ENCODE measurements at places on chromosomes 1 and 21.

GRCh38 chr21:44982558-44983250, 42.9 kb downstream of the SLX9 start:
- DNase-seq, result no peak

DNA sequence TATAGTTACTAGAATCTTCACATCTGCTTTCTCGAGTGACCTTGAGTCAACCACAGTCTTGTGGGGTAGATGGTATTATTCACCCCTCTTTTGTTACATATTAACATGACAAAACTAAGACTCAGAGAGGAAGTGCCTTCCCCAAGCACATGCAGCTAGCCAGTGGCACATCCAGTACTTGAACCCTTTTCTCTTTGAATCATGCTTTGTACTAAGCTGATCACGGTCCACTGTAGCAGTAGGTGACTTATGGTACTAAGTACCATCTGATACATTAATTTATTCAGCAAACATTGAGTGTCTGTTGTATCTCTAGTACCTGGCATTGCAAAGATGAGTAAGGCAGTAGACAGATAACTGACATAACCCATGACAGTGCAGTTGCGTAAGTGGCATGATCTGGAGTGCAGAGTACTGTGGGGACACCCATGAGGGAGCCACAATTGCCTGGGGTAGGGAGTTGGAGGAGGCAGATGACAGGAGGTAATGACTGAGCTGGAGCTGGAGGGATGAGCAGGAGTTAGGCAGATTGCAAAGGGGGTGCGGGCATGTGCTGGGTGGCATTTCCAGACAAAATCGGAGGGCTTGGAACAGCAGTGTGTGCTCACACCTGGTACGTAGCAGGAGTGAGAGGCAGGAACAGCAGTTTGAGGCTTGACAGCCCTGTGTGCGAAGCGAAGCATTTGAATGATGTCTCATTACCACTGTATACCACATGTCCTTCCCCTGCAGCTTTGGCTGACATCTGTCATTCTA, 29.8 kb downstream of the UCK2 start:
- DNase-seq, result no peak

DNA sequence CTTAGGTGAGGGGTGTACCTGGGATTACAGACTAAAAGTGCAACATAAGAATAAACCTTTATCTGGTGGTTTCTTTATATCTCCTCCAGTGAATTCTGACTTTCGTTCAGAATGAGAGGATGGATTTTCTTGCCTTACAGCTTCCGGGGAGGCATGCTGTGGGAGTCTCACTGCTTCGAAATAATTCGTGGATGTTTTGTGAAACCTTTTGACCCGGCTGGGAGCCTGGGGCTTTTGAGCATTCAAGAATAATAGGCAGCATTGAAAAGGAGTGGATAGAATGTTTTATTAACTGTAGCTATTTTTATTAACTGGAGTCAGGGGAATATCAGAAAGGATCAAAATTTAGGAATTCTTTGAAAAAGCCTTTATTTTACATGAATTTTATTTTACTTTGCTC, 149.1 kb downstream of the RWDD3 start:
- DNase-seq, result no peak

DNA sequence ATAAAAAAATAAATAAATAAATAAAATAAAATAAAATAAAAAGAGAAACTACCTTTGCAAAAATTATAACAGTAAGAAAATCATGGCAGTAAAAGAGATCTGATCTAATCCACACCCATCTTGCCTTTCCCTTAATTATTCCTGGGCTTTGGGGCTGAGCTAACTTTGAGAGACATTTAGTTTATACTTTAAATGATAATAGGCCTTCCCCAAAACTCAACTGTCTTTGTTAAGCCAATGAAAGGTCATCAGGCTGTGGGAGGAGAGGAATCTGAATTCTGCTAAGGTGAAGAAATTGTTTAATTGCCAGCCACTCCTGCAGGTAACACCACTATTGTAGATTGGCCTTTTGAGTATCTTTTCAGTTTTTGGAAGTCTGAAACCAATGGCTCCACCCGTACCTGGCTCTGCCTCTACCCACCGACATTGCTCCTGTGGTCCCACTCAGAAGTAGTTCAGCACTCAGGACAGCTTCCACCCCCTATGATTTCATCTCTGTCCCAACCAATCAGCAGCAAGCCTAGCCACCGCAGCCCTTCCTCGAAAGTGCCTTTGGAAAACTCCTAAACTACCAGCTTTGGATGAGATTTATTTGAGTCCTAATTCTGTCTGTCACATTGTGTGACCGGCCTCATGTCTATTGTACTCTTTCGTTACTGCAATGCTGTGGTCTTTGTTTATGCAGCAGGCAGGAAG, 23.0 kb upstream of the PNRC2 start:
- DNase-seq, result no peak

- no peak for DNase-seq
These were observed 108.7 kb downstream of the RGL1 start for GRCh38 chr1:183913567-183913993.

- DNase-seq, result no peak
These were observed 65.5 kb upstream of the CR1L start for GRCh38 chr1:207579436-207579799.

GRCh38 chr1:9655836-9656235, 4.3 kb downstream of the PIK3CD start:
- DNase-seq, result no peak

- no peak for DNase-seq
These were observed 31.1 kb downstream of the EEIG2 start for GRCh38 chr1:108590957-108591356.

DNA sequence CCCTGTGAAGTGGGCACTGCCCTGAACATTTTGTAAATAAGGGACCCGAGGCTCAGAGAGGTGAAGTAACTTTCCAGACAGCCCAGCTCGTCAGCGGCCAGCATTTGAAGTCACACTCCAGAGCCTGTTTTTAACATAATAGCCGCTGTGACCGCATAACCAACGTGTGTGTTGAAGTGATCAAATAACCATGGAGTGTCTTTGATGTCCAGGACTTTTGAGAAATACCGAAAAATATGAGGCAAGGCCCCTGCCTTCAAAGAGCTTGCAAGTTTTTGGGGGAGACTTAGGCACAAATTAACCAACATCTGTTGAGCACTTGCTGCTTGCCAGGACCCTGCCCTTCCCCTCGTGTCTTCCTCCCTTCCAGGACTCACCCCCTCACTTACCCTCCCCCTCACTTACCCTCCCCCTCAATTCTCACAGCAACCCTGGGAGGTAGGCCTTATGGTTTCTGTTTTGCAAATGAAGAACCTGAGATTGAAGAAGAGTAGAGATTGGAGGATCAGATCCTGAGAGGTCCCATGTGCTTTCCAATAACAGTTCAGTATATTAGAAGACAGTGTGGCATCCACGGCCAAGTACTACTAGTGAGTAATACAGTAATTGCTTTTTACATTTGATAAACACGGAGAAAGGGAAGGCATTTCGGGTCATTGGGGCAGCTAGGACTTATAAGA, 1.3 kb upstream of the SLC16A1 start:
- DNase-seq, result peak; percentile 73

GRCh38 chr1:240737766-240738265, 125.9 kb upstream of the GREM2 start:
- no peak for DNase-seq

DNA sequence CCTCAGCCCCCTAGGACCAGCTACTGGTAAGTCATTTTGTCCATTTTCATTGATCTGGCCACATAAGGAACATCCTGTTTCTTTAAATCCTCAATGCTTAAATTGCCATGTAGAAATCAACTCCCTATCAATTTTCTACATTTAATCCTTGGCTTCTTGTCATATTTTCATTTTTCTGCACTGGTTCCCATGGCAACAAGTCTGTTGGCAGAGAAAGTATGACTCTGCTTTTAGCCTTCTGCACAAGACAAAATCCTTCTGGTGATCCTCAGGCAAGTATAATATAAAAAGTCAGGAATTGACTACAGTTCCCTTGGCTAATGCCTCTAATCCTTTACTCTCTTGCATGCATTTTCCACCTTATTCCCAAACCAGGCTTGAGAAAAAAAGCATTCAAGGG, 65.0 kb downstream of the LRRC40 start:
- DNase-seq, result no peak

DNA sequence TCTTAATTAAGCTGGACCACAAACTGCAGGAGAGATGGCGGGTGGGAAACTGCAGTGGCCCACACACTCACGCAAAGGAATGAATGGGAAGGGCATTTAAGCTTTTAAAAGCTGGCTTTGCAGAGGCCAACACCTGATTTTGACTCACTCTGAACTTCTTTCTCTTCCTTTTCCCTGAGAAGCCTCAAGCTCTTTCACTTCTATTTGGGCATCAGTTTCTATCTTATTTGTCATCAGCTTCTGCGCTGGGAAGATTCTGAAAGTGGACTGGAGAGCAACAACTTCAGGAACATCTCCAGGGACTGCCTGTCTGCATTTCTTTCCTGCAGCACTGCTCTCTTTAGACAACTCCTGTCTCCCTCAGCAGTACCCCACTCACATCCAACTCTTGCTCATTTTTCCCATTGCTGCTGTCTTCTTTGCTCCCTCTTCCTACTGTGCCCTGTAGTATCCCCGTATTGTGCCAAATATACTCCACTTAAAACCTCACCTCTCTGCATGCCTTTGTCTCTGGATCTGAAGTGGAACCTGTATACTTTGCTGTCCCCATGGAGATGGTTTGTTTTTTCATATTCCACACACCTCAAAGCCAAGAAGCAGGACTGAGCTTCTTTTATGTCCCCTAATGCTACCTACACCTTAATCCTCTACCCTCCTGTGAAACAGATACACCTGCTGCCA, 143.3 kb upstream of the JUN start:
- no peak for DNase-seq

DNA sequence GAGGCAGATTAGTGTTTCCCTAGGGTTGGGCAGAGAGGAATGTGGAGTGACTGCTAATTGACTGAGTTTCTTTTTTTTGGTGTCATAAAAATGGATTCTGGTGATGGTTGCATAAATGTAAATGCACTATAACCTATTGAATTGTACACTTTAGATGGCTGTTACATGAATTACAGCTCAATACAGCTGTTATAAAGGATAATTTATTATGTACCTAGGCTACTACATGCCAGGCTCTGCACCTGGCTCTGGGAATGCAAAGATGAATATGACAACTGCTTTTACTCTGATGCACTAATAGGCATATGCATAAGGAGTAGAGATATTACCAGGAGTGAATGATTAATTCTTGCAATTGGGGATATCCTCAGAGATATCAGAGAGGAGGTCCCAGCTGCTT, 345.3 kb downstream of the PTBP2 start:
- DNase-seq, result no peak

- no peak for DNase-seq
These were observed 25.1 kb upstream of the ASPM start for GRCh38 chr1:197171531-197171930.

GRCh38 chr1:52159033-52159789, 17.3 kb downstream of the ZFYVE9 start:
- DNase-seq, result no peak

- DNase-seq, result no peak
These were observed 14.2 kb upstream of the CASQ2 start for GRCh38 chr1:115782571-115783281.

- no peak for DNase-seq
These were observed 85.6 kb downstream of the FAM78B start for GRCh38 chr1:166080967-166081870.

- DNase-seq, result no peak
These were observed 435.9 kb upstream of the PRMT6 start for GRCh38 chr1:106620521-106620954.

DNA sequence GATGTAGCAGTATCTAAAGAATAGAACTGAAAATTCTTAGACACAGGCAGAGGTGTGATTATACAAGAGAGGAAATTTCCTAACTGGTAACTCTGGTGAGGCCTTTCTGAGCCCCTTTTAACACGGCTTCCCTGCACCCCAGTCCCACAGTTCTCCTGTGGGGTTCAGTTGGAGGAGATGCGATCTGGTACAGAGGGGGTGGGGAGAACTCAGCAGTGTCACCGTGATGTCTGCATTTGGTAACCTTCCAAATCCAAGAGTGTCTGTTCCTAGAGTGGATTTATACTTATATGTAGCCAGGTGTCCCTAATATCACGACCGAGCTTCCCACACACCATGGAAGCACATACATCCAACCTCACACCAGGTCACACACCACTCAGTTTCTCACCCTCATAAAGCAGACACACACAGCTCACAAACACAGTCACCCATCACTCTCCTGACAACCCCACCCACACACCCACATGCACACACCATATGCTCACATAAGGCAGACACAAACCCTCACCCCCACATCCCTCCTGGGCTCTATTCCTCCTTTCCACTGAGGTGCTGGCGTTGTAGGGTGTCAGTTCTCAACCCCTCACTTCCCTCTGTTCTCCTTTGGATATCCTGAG, 48.5 kb downstream of the RHBG start:
- no peak for DNase-seq

DNA sequence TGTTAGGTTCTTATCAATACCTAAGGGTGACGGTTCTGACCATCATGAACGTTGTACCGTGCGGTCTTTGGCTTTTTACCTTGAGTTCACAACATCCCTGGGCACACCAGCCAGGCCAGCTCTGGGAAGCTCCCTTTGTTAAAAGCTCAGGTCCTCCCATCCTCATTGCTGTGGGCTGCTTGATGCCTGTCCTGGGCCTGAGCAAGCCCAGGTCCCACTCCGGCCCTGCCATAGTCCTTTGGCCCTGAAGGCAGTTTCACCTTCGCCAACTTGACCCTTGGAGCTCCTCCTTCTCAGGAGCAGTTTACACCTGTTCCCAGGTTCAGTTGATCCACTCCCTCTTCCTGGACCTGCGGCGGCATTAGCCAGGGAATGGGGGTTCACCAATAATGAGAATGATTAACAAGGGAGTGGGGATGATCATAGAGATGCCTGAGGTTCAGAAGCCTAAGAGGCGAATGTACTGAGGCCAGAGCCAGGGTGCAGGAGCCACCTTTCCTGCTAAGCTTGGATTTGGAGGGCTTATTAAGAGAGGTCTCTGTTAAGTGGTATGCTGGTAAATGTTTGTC, 40.2 kb downstream of the DHCR24 start:
- DNase-seq, result peak; percentile 24

- no peak for DNase-seq
These were observed 408.1 kb upstream of the USP24 start for GRCh38 chr1:55623311-55623710.

DNA sequence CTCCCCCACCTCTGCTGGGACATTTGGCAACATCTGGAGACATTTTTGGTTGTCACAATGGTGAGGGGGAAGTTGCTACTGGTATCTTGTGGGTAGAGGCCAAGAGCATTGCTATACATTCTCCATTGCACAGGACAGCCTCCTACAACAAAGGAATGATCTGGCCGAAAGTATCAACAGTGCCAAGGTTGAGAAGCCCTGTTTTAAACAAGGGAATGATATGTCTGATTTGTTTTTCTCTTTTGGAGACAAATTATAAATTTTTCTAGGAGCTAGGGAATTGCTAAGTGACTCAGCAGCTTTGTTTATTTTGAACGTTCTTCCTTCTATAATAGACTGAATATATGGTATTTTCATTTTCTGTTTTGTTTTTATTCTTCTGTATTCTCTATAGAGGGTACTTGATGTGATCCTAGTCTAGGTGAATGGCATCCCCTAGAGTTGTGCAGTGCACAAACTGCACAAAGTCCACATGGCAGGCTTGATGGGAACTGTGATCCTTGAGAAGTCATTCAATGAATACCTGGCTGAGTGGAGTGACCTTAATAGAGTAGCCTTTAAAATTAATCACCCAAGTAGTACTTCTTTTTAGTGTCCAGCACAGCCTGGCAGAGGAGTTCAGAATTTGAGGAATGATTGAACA, 288.6 kb upstream of the USP24 start:
- no peak for DNase-seq

- no peak for DNase-seq
These were observed 2.7 kb downstream of the FCER1G start for GRCh38 chr1:161217831-161218230.

GRCh38 chr1:245649666-245650065, 494.9 kb downstream of the KIF26B start:
- DNase-seq, result no peak

GRCh38 chr1:202365092-202365815, 16.8 kb downstream of the PPP1R12B start:
- DNase-seq, result no peak
